Activated T-cell treated with anti-CD3 and anti-CD28 coated beads, Interleukin-2, amount 50 U/mL, for 48 hours (primary cell): ENCODE measurements at places on chromosomes 1 and 21.

DNA sequence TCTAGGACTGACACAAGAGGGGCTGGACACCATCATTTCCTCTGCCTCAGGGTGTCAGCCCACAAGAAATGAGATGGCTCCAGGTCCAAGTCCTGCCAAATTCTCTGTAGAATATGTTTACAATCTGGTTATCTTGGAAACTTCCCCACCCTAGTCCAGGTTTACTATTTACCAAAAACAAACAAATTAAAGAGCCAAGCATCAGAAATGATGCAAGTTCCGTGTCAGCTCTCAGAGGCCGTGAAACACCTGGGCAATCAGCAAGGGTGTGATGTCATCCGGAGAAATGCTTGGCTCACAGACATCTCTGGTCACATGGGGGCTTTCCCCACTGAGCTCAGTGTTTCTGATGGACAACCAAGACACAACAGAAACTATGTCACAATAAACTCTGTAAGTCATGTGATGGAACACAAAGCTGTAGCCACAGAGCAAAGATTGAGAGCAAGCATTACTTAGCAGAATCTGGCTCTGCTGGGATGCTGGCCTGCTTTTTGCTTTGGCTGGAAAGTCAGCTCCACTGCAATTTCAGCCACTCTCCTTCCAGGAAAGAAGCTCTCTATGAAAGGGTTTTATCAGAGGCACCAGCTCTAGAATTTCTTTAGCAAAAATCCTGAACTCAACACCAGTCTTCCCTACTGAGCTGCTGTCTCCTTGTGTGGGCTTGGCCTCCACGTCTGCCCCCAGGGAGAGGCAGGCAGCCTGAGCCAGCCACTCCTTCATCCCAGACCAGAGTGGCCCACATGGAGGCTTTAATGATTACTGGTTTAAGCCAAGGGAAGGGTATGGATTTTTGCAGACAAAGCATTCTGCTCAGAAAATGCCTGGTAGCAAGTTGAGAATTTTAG, 55.9 kb downstream of the NENF start:
- peak; percentile 32 for DNase-seq

DNA sequence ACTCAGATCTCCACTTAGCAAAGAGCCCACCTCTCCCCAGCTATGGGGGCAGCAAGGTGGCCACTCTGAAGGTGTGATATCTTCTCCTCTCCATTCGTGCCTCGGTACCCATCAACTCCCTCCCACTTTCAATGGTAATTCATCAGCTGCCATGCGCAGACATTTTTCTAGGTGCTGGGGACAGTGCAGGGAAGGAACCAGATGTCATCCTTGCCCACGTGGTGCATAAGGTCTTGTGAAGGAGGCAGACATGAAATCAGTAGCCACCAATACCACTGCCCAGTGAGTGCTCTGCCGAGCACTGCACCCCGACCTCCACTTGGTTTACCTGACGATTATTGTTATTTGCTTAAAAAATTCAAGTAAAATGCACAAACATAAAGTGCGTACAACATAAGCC, 76.3 kb upstream of the CSF3R start:
- DNase-seq = no peak

- no peak for DNase-seq
Measured at GRCh38 chr1:116289193-116289592, 83.9 kb upstream of the ATP1A1 start.

- DNase-seq = no peak
Measured at GRCh38 chr1:95778217-95778616, 544.2 kb downstream of the RWDD3 start.

GRCh38 chr1:168469690-168470089, 74.1 kb downstream of the XCL2 start:
- DNase-seq = peak; percentile 58

DNA sequence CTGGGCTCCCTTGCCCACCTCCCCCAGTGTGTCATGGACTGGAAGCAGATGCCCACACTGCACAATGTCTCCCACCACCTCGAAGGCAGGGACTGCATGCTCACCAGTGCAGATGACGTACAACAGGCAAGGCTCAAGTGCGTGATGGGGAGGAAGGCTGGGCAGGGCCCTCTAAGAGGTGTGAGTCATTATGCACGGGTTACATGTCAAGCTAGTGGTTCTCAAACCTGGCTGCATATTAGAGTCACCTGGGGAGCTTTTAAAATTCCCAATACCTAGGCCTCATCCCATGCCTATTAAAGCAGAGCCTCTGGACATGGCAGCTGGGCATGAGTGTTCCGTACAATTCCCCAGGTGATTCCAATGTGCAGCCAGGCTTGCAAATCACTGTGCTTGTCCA, 137.9 kb upstream of the NGF start:
- DNase-seq = no peak

GRCh38 chr1:39255222-39255621, 50.7 kb downstream of the MACF1 start:
- no peak for DNase-seq

DNA sequence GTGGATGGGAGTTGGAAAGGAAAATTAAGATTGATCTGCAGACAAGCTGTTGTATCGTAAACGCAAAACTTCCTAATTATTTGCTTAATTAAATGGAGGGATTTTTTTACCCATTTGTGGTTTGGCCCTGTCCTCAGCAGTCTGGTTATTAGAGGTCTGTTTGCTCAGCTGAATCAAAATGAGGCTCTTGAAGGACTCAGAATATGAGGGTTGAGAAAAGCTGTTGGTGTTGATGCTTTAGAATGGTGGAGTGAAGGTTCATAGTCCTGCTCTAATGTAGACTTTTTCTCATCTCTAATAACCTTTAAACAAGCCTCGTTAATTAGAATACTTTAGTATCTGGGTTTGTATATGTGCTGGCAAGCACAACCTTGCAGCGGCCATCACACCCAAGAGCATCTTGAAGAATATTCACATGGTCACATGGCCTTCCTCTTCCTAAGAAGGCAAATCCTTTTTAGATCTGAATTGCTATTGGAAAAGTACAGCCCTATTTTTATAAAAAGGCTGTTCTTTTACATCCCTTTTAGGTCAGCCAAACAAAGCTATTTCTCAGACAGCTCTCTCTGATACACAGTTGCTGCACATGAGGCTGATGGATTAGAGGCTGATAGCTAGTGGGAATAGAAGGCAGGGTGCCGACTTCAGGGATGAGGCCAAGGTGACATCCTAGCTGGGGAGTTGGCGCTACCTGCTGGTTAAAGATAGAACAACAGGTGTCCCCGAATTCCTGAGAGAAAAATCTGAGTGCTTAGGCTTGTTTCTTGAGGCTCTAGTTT, 53.8 kb downstream of the MACF1 start:
- DNase-seq = peak; percentile 74

DNA sequence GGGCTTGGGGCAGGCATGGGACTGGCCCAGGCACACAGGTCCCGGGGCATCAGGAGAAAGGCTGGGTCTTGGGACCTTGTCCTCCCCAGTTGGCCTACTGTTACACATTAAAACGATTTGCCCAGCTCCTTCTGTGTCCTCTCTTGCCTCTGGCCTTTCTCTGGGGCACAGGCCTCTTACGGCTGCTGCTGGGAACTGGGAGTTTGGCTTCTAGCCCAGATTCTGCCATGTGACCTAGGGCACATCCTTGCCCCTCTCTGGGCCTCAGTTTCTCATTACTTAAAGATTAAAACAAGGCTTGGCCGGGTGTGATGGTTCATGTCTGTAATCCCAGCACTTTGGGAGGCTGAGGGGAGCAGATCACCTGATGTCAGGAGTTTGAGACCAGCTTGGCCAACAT, 14.0 kb downstream of the KDF1 start:
- DNase-seq = no peak

DNA sequence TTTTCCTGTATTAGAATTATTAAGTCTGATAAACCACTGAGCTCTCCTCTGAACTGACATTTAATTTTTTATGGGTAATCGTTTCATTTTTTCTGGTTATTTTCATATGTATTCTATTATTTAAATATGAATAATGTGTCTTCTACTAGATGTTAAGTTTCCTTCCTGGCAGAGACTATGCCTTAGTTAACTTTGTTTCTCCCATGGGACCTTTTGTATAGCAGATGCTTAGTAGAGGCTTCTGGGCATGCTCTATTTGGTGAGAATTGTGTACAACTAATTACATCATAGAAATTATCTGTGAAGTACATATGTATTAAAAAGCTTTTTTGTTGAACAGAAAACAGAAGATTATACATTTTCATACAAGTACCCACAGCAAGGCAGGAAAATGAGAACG, 23.4 kb downstream of the CTBS start:
- no peak for DNase-seq

GRCh38 chr1:44723496-44724295, 7.3 kb downstream of the RNU5D-1 start:
- peak; percentile 70 for DNase-seq

DNA sequence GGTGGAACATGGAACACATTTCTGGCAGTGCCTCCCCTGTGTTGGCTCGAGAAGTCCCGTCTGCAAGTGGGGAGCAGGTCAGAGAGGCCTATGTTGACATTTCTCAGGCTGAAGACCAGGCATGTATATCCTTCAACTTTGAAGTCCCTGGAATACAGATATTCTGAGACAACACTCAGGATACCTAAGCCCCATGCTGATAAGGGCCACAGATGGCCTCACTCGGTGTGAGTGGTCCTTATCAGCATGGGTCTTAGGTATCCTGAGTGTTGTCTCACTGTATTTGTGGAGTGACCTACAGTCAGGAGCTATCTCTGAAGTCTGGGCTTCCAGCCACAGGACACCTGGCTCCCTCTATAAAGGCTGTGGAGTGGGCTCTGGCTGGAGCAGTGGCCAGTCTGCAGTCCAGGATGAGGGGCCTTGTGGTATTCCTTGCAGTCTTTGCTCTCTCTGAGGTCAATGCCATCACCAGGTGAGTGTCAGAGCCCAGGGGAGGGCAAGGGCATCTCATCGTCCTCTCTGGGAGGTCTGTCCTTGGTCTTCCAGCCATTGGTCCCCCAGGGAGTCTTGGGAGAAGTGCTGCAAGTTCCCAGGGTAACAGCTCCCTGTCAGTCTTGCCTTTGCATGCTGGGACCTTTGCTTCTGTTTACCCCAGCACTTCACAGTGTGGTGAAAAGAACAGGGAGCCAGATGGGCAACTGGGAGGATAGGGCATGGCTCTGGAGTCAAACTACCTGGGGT, 29.6 kb downstream of the PROK1 start:
- DNase-seq = no peak

- no peak for DNase-seq
Measured at GRCh38 chr1:58033311-58033710, 513.2 kb downstream of the OMA1 start.

DNA sequence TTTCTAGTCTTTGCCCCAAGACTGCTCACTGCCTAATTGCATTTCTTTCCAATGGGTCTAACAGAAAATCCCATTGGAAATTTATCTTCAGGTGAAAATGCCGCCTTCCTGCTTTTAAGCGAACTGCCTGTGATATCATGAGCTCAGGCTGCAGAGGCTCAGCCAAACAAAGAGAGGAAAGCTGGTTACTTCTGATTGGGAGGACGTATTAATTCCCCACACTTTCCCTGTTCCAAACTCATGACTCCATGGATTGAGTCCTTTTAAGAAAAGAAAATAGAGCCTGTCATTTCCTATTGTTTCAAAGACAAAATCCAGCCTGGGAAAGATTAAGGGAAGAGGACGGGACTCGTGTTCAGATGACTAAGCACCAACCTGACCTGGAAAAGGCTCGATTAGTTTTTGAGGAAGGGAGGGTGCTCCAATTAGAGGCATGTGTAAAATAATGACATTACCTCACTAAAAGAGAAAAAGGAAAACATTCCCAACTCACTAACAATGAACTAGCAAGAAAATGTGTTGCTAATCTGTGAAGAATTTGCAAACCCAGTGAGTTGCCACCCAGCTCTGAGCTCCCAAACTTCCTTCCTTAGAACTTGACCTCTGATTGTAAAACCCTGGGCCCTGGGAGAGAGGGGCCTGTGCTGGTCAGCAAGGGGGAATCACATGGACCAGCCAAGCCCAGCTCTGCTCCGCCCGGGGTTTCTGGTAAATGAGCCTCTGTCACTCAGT, 61.2 kb downstream of the TCP10L start:
- no peak for DNase-seq

DNA sequence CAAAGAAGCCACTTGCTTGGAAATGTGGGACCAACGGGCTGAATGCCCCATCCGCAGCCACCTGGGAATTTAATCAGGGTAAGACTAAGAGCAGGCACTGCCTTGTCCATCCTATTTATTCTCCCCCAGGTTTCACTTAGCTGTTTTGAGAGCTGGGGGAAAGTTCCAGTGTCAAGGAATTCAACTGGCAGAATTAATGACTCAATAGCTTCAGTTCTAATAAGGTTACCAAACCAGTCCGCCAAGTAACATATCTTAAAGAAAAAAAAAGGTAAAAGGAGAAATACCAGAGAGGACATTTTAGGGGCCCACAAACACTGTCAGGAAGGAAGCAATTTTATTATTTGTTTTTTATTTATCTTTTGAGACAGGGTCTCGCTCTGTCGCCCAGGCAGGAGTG, 157.6 kb upstream of the SOD1 start:
- no peak for DNase-seq
